ENCODE measurements at places on chromosomes 7 and 10.

DNA sequence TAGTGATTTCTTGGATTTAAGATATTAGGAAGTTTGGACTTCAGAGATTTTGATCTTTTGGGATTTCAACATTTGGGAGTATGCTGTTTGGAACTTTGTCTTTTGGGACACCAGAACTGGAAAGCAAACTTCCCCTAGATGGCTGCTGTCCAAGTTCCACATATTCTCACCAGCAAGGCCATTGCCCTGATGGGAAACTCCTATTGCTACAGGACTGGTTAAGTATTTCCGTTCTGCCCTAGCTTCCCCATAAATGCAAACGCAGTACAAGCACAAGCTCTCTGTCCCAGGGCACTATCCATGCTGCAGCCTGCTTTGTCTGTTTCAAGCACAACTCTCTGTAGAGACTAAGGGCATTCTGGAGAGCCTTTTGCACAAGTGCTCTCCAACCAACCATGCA lies 79.3 kb upstream of the SLC25A13 start:
- DNase-seq, result no peak

- DNase-seq, result no peak
Observed at GRCh38 chr7:159280008-159280407, 135.3 kb upstream of the VIPR2 start.

- no peak for DNase-seq
Observed at GRCh38 chr10:131609176-131609575, 291.6 kb upstream of the PPP2R2D start.

DNA sequence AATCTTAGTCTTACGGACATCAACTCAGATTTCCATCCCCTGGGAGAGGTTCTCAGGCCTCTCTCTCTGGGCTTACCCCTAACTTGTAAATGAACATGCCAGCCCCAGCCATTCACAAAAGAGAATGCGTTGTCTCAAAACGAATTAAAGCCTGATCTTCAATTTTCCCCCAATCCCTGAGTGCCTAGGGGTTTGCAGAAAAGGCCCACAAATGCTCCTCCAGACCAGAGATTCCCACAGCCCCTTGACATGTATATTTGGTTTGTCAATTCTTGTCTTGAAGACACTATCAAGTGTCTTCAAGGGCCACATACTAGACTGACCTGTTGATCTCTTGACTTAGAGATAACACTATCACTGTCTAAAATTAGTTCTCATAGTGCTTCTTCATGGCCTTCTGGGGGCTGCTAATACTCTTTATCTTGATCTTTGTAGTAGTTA lies 11.9 kb upstream of the HOXA13 start:
- no peak for DNase-seq

DNA sequence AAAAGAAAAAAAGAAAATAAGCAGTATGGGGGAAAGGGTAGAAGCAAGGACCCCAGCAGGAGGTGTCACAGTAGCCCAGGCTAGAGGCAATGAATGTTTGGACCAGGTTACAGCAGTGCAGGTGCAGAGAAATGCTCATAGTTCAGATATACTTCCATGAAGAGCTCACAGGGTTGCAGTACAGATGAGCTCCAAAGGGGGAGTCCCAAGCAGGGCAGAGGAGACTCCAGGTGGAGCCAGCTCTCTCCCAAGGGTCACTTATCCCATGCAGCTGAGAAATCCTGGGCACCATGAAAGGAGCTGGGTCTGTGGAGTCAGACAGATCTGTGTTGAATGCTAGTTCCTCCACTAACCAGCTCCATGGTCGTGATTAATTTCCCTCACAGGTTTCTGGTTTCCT lies 174.9 kb downstream of the C7orf25 start:
- DNase-seq, result no peak

- DNase-seq, result no peak
Observed at GRCh38 chr7:93894966-93895640, 4.5 kb upstream of the TFPI2 start.

GRCh38 chr10:72107325-72108003 lies 19.1 kb upstream of the SPOCK2 start:
- DNase-seq, result no peak

GRCh38 chr7:55591282-55591931 lies 19.1 kb upstream of the VOPP1 start:
- DNase-seq, result no peak

DNA sequence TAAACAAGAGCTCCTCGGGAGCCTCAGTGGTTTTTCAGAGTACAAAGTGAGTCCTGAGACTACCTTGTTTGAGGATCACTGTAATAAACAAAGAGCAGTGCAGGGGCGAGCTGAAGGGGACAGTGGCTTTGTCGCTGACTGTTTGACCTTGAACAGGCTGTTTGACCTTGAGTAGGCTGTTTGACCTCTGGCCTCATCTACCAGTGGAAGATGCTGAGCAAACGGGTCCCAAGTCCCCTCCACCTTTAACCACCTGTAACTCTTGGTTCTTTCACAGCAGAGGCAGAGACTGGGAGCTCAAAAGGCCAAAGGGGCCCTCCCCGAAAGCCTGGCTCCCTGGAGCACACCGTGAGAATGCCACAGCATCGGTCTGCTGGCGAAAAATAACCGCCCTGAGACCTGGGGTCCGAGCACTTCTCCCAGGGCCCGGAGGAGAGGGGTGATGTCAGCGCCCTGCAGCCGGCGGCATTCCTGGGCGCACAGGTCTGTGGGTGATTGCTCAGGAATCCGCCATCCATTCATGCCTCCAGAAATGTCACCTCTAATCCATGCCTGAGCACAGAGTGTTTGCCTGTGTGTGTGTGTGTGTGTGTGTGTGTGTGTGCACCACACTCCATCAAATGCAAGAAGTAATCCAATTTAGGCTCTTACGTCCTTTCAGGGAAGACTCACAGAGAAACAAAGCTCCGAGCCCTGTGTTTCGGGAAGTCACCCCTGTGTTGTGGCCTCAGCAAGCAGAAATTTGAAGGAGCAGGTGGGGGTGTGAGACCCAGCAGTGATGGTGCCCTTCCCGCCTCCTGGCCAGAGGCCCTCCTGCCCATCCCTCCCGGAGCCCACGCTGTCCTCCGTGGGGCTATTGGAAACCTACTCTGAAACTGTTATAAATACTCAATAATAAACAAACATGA lies 66.5 kb downstream of the ASB13 start:
- no peak for DNase-seq

DNA sequence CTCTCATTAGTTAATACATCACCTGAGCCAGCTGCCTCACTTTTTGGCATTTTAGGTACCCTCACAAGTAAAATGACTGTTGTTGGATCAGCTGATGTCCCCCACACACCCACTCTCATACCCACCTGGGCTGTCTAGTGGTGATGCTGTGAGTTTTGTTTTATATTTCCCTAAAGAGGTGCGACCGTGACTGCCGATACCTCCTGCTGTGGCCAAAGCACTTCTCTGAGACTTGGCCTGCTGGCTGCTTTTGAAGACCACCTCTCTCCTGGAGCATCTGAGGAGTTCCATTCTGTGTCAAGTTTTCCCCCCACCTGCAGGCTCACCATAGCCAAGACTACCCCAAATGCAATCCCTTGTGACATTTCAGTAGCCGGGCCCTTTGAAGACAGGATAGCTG lies 6.4 kb upstream of the ACSL5 start:
- no peak for DNase-seq

- DNase-seq, result no peak
Observed at GRCh38 chr10:86180861-86181260, 185.7 kb downstream of the GRID1 start.

DNA sequence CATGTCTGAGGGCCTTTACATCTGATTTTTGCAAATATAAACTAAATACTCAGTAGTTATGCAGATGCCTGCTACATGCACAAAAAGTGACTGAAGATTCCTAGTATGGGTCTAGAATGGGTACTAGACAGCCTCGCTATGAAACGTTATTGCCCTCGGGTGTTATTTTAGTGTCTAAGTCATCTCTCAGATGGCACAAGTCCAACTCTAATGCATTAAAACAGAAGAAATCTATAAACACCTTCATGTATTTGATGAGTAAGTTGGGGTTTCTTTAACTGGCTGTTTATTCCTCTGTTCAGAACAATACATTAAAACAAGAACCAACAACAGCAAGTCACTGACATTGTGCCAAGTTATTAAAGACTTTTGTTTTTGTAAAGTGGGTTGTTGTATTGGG lies 41.6 kb downstream of the TEX36 start:
- DNase-seq, result no peak

GRCh38 chr10:2949948-2950354 lies 117.4 kb upstream of the PFKP start:
- no peak for DNase-seq

GRCh38 chr7:15753887-15754579 lies 67.5 kb upstream of the MEOX2 start:
- no peak for DNase-seq

DNA sequence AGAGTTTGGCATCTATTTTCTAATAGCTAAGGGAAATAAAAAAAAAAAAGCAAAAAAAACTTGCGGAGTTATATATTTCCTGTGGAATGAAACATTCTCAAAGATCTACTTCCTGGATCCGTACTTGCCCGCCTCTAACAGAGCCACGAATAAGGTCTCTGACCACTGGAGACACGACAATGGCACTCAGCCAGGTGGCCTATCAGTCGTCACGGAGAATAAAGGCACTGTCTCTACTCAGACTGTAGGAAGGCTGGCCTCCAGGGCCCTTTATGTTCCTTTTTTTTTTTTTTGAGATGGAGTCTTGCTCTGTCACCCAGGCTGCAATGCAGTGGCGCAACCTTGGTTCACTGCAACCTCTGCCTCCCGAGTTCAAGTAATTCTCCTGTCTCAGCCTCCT lies 58.7 kb downstream of the RGS10 start:
- no peak for DNase-seq

DNA sequence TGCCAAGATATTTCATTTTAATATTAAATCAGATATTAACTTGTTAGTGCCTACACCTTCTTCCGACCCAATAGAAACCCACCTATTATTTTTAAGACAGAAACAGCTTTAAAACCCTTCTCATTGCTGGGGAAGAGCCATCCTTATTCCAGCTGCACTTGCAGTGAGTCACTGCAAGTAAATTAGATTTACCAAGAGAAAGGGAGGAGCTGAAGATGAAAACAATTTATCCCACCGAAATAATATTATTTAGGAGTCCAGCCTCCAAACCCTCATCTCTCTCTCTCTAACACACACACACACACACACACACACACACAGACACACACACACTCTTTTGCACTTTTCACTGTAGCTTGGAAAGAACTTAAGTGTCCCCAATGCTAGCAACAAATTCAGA lies 26.9 kb downstream of the TWIST1 start:
- no peak for DNase-seq

DNA sequence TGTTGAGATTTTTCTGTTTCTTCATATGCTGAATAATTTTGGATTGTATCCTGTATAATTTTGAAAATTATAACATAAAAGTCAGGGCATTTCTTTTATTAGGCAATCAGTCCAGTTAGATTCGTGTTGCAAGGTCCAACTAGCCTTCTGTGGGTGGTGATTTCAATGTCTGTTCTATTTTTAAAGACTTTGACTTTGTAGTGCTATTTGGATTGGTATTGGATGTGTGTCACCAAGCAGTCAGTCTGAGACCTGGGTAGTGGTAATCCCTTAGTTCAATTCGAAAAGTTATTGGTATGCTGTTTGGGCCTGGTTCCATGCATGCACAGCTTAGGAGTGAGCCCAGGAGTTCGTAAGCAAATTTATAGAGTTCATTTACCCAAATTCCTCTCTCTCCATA lies 82.2 kb downstream of the EPDR1 start:
- no peak for DNase-seq

DNA sequence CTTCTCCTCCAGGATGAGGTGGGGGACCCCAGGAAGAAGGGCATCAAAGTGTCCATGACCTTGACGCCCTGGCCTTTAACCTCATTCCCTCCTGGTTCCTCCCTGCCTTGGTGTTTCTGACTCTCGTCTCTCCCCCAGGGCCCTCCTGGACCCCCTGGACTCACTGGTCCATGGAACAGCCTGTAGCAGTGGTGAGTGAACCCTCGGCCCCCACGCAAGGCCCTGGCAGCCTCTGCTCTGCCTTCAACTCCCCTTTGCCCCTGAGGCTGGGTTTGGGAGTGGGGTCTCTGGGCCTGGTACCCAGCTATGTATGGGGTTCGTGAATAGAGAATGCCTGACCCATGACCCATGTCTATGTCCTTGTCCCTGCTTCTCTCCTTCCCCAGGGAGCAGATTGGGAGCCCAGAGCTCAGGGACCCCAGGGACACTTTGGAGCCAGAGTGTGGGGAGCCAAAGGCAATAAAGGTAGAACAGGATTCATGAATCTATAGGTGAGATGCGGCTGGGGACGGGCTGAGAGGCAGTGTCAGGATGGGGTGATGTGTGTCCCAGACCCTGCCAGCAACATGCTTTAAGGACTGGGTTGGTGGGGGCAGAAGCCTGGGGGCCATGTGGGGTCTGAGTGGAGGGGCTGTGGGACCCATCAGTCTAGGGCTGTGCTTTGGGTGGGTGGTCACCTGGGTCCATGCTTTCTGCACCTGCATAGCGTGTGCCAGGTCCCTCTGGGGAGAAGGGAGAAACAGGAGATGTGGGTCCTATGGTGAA lies 18.4 kb upstream of the VOPP1 start:
- DNase-seq, result no peak

GRCh38 chr7:12570168-12570533 lies 369 bp upstream of the SCIN start:
- DNase-seq, result no peak

- DNase-seq, result no peak
Observed at GRCh38 chr10:44968500-44969400, 9.1 kb downstream of the RASSF4 start.

DNA sequence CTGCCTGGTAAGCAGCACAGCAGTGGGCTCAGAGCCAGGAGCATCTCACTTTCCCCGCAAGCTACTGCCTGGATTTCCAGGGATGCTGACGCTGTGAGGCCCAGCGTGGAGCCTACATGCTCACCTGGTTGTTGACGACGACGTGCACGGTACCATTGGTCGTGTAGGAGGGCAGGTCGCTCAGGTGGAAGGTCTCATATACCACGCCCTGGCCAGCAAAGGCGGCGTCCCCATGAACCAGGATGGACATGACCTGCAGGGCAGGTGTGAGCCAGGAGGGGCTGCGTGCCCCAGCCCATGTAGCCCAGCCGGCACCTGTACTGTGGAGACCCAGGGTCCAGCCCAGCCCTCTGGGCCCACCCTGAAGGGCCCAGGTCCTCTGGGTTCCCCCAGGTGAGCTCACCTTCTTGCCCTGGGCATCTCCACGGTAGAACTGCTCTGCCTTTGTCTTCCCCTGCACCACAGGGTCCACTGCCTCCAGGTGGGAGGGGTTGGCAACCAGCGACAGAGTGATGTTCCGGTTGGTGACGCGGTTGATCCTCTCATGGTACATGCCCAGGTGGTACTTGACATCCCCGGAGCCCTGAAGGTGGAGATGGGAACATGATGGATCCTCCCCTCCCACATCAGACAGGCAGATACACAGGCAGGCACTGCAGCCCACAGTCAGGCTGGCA lies 15.4 kb downstream of the OGDHL start:
- DNase-seq, result no peak
